Natural killer cell (primary cell): ENCODE measurements at places on chromosomes 7 and 10. TPM values are rescaled to one million over a fixed set of nuclear protein-coding genes. Genes with fewer than 3 reads are reported as not detected.
A peak's percentile ranks its signal among the peaks of the same experiment; 100 is the strongest.

Gene STOX1
- 0.07 TPM for total RNA-seq

DNA sequence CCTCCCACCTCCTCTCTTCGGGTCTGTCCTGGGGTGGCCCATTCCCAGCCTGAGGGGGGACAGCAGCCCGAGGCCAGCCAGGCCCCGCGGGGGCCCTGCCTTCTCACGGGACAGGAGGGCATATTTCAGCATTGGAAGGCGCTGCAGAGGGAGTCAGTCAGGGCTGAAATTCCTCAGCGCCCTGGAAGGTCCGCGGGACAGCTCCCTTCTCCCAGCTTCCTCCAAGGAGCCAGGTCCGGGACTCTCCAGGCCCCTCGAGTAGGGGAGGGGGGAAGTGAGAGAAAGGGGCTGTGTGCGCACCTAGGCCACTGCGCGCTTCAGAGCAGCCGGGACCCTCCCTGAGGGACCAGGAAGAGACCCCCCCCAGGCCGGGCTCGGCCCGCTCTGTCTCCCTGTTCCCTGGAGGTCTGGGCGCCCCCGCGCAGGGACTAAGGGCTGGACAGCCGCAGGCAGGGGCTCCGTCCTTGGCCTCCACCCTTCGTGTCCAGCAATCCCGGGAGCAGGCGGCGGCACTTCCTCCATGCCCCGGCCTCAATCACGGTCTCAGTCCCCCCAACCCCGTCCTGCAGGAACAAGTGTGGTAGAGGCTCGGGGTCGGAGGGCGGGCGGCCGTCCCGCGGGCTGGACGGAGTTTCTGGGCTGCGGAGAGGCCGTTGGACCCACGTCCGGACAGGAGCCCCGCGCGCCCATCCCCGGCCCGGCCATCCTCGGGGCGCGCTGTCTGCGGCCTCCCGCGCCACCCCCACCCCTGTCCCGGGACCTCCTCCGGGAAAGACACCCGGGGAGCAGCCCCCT lies 6.0 kb upstream of the ELFN1 start:
- no peak for DNase-seq

DNA sequence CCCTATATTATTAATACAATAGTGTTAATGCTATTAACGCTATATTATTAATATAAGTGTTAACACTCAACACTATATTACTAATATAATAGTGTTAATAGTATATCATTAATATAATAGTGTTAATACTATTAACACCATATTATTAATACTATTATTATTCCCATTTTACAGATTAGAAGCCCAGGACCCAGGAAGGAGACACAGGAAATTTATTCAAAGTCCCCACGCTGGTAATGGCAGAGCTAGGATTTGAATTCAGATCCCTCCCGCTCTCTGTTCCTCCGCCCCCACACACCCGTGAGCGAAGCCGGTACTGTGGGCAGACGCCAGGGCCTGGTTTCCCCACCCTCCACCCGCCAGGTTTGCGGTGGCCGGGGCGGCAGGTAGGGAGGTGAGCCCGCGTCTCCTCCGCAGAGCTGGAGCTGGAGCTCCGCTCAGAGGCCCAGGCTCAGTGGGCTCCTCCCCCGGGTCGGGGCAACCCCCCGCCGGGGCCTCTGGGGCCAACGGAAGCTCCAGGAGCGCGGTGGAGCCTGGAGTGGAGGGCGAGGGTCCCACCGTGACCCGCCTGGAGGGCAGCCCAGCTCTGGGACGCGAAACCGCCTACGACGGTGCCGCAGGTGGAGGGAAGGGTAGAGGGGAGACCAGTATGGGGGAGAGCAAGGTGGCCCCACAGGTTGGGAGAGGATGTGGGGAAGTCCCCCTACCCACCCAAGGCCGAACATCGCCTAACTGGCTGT lies at the start of gene TMEM225B:
Gene TMEM225B (plus strand): TSS at position 506 of the 740 bp plus-strand sequence. CDS start 6,122 bp downstream, outside the sequence.
- peak; percentile 11 for DNase-seq

Gene CPA5
- not detected for total RNA-seq

DNA sequence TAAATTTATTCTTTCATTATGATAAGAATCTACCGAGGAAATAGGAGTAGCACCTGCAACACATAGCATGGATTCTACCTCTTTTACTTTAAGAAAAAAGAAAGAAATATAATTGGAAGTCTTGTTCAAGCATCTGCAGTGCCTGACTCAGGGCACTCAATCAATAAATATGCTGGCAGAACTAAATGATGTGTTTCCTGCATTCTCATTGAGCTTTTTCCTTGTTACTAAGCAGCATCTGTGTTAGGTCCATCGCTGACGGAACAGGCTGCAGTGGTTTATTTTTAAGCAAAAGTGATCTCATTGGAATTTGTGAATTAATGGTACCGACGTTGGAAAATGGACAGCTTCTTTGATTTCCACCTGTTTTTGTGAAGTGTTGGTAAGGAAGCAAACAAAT lies 417.5 kb downstream of the DPP6 start:
- DNase-seq = no peak

DNA sequence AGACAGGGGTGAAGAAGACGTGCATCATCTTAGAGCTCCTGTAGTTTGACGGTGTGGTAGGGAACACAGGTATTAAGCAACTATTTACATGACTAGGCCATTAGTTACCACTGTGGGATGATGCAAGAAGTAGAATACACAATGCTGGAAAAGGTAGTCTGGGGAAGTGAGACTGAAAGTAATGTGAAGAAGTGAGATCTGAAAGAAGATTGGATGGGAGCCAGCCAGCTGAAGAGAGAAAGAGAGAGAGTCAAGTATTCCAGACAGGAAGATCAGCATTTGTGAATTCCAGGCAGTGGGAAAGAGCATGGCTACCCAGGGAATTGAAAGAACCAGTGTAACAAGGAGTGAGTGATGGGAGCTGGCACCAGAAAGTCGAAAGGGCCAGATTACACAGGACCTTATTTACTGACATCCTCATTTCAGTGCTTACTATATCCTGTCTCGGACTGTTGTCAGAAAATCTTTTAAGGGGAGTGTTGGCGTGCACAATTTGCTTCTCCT lies 4.0 kb upstream of the CFAP58 start:
- DNase-seq = no peak

Gene VSTM2A
- total RNA-seq = not detected

DNA sequence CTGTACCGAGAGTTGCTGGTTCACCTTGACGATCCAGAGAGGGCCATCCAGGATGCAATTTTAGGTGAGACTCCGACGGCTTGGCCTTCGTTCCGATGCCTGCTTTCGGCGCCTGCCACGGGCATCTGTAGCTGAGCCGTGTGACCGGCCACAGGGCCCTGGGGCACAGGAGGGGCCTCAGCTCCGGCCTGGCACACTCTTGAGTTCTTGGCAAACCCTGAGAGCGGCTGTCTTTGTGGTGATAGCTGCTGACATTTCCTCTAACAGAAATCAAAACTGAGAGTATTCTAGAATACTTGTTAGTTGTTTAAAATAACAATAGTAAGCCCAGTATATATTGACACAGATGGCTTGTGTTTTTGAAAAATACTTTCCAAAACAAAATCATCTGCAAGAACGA lies 52.2 kb upstream of the SUN1 start:
- DNase-seq = no peak
